ENCODE measurements at places on chromosomes 12 and 14.

- no peak for DNase-seq
Observed at GRCh38 chr12:109943811-109944210, 43.7 kb downstream of the TCHP start.

- DNase-seq: peak; percentile 40
Observed at GRCh38 chr12:78275886-78276285, 445.2 kb downstream of the NAV3 start.

- DNase-seq: no peak
Observed at GRCh38 chr12:124554429-124555029, 12.9 kb downstream of the NCOR2 start.

- no peak for DNase-seq
Observed at GRCh38 chr12:95736631-95737030, 53.9 kb downstream of the NTN4 start.

DNA sequence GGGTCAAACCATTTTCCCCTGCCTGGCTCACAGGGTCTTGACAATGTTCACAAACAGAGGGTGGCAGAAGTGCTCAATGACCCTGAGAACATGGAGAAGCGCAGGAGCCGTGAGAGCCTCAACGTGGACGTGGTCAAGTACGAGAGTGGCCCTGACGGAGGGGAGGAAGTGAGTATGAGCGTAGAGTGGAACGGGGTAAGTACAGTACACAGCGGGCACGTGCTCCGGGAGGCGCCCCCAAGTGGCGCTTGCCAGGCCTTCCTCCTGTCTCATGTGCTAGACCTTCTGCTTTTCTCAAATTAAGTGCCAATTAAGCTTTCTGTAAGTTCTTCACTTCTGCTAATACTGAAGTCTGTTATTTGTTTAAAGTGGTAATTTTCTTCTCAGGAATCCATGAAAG lies 35.9 kb downstream of the XRCC3 start:
- DNase-seq: no peak
